Upper lobe of left lung (tissue), 6 donors: ENCODE measurements at places on chromosomes 3 and 15.

GRCh38 chr3:12265508-12265907, 23.4 kb upstream of the PPARG start:
- no peak for DNase-seq

DNA sequence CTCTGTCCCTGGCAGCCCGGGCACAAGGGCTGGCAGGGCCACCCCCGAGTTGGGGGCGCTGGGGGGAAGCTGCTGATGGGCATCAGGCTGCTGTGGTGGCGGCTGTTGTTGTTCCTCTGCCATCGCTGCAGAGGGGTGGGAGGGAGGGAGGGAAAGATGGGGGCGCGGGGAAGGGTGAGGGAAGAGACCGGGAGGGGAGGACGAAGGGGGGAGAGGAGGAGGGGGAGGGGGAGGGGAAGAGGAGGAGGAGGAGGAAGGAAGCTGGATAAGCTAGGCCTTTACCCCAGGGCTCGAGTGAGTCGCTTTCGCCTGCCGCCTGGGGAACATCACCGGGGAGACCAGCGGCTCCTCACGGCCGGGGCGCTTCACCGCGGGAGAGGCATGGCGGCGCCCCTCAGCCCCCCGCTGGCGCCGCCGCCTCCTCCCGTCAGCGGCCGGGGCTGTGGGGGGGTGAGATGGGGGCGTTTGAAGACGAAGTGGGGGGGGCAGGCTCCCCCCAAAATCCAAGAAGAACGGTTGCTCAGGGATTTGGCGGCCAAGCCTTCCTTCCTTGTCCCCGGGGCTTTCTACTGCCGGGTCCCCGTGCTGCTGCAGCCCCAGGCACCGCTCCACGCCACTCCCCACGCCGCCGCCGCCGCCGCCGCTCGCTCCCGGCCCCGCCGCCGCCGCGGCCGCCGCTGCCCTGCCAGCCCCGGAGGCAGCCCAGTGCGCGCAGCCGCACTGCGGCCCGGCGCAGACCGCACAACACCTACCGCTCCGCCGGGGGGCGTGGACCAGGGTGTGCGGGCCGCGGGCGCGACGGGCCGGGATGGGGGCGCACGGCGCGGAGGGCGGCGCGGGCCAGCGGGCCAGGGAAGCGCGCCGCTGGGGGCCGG, at the start of gene RFX7:
TSS of gene RFX7 (minus strand) at position 717 of the 875 bp plus-strand sequence. CDS start at position 123, 594 bp downstream.
- peak; percentile 78 for DNase-seq

DNA sequence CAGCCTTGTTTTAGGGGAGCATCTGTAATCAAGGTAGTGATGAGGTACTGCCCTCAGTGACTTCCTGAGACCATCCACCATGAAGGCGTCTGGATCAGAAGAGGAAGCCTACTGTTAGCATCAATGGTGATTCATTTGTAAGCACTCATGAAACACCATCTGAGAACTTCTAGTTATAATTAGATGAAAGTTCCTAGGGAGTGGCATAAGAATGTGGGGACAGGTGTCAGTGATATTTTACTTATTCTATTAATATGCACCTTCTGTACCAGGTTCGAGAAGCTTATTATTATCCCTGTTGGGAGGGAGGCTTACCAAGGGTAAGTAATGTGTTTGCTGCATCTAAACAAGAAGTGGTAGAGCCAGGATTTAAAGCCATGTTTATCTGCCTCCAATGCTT, 295.8 kb upstream of the TBL1XR1 start:
- DNase-seq, result no peak

DNA sequence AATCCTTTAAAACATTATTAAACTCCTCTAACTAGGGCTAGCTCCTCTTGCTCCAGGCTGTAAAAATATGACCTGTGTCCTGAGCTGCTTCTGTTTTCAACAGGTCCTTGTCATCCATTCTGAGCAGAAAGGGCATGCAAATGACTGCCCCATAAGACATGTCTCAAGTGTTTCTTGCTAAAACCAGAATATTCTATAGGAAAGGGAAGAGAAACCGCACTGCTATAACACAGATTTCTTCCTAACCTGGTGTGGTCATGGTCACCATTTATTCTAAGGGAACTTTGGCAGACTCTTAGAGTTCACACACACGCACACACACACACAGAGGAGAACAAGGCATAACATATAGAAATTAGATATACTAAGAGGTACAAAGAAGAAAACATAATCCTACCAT, 34.2 kb upstream of the B3GNT5 start:
- no peak for DNase-seq

- no peak for DNase-seq
Observed at GRCh38 chr15:98845138-98845884, 162.3 kb downstream of the PGPEP1L start.

DNA sequence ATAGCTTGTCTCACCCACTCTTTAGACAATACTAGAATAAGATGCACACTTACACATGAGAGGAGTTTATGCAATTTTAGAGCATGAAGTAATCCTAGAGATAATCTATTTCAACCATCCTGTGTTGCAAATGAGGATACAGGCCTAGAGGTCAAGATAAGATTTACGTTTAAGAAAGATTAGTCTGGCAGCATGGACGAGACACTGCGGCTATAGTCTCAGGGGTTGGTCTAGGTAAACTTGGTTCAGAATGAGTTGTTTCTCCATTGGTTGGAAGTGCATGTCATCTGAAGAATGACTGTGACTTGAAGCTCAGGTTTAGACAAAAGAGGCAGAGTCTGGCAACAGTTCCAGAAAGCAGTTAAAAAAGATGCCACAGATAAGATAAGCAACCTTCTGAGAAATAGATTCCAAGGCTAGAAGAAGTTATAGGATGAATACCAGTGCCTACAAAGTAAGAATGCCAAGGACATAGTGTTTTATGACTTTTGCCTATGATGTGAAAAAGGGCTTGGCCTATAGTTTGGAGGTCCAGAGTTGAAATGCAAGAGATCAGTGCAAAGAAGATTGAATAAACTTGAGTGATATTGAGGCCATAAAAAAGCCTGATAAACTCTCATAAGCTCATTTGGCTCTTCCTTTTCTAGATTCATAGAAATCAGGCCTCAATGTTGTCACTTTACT, 631.0 kb downstream of the SQOR start:
- DNase-seq, result no peak

GRCh38 chr3:150091626-150092025, 120.9 kb upstream of the PFN2 start:
- no peak for DNase-seq

GRCh38 chr15:36177590-36178302, 401.7 kb upstream of the CDIN1 start:
- no peak for DNase-seq

GRCh38 chr15:48566668-48567067, 78.8 kb downstream of the FBN1 start:
- no peak for DNase-seq

- DNase-seq, result no peak
Observed at GRCh38 chr15:63544258-63545026, 40.0 kb downstream of the USP3 start.

DNA sequence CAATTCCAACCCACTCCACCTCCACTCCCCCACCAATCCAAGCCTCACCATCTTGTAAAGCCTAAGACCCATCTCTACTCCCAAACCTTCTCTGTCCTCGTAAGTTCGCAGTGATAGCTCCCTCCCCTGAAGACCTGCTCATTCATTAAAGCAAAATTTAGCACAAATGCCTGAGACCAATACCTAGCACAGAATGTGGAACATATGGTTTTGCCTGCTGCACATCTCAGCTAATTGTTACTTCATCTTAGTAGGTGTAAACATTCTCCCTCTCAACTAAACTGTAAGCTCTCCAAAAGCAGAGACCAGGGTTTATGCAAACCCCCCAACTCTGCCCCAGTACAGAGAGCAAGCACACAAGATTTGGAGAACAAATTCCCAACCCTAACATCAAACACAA, 20.5 kb downstream of the DCLK3 start:
- no peak for DNase-seq

DNA sequence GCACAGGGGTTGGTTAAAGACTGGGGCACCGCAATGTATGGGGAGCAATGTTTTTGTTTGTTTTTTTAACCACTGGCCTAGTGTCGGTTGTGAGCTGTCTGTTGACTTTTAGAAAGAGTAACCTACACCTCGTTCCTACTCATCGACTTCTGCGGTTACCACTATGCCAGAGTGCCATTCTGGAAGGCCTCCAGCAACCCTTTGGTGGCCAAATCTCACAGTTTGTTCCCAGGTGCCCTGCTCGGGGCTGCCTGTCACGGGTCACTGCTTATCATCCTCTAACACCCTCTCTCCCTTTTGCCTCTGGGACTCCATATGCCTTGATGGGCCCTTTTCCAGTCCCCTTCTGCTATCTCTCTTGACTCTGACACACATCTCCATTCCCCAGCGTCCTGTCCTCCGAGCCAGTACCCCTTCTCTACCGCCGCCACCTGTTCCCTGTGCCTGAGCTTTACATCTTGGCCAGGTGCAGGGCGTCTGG, 290.4 kb upstream of the C2CD4B start:
- DNase-seq, result no peak
